Nucleus accumbens (tissue), 56 donors: ENCODE measurements at places on chromosomes 3 and 15.
A peak's percentile ranks its signal among the peaks of the same experiment; 100 is the strongest.

- DNase-seq = no peak
These were observed 35.8 kb downstream of the SLCO3A1 start for GRCh38 chr15:91889111-91889815.

- DNase-seq = no peak
These were observed 28.6 kb upstream of the CYP11A1 start for GRCh38 chr15:74396146-74396438.

GRCh38 chr15:39649757-39650156 lies 68.9 kb downstream of the THBS1 start:
- no peak for DNase-seq

- DNase-seq = no peak
These were observed 374.2 kb downstream of the MECOM start for GRCh38 chr3:169289273-169289672.

GRCh38 chr3:139020036-139020867 lies 474 bp downstream of the PRR23B start:
- DNase-seq = no peak

- no peak for DNase-seq
These were observed 43.6 kb downstream of the HMG20A start for GRCh38 chr15:77464129-77464865.

GRCh38 chr15:58466566-58466965 lies 34.8 kb downstream of the LIPC start:
- no peak for DNase-seq

DNA sequence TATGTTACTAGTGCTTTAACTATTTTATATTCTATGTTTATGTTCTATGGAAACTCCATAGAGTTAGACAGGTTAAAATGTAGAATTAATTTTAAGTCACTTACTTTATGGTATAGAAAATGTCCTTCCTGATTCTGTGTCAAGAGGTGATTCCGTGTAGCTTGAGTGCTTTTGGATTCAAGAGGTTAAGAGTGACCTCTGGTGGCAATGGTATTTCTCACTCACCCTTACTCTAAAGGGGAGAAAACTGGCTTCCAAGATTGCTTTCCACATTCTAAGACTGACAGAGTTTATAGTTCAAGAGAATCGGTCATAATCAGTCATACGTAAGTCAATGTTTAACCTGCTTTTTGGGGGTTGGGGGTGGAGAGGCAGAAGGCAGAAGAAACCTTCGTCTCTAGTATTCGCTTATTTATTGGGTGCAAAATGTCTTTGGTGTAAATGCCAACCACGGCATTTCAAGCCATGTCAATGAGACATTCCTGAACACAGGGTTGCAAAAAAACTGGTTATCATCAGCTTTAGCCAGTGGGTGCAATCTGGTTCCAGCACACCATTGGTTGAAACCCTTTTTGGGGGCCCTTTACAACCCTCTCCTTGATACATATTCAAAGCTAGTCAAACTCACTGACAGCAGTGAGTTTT lies 92.0 kb upstream of the VGLL3 start:
- no peak for DNase-seq

- no peak for DNase-seq
These were observed 10.6 kb upstream of the LEO1 start for GRCh38 chr15:51982013-51982769.

DNA sequence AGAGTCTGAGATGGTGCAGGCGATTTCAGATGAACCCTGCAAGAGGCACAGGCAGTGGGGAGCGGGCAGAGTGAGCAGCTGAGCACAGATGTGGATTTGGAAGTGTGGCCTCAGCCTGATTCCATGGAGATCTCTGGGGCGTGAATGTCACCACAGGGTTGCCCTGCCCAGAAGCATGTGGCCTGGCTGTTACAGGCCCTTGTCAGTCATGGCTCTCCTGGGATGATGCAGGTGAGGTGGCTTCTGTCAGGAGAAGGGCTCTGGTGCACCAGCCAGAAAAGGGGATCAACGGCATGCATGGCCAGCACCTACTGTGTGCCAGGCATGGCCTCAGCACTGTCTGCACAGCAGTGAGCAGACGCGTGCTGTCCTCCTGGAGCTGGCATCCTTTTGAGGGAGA lies 11.9 kb downstream of the HDAC11 start:
- DNase-seq = no peak

DNA sequence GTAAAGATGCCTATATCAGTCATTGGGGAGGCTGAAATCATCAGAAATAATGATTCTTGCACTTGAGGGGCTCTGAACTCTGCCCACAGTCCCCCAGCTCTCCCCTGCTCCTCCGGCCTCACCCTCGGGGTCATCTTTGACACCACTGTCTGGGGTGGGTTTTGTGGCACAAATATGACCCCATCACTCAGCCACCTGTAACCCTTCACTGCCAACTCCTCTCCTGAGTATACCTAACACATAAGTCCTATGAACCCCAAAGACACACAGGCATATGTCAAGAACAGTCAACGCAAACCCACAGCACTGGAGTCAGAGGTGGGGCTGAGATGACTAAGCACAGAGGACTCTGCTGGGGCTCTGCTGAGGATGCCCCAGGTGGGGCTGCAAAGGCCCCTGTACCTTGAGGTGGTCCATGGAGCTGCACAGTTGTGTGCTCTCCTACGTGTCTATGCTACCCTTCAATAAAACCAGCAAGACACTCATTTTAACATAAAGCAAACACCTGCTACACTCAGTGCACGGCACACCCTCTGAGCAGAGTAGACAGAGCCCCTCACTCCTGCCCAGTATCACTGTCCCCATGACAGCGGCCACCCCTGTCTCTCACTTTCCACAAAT lies 29.9 kb downstream of the SLC41A3 start:
- no peak for DNase-seq

DNA sequence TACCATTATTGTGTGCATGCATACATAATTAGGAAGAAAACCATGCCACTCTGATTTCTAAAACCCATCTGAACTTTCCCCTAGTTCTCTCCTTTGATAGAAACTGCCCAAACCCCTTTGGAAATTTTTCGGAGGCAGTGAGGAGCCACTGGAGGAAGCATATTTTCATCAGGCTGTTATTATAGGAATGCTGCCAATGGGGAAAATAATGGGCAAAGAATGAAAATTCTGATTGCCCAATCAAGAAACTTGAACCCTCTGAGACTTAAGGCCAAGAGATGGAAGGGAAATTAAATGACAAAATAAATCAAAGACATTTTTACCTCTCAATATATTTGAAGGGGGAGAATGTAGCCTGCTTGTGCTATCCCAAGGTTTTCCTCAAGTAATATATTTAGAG lies 376.0 kb upstream of the PDZRN3 start:
- DNase-seq = no peak

GRCh38 chr3:143820466-143821221 lies 27.6 kb downstream of the SLC9A9 start:
- no peak for DNase-seq

DNA sequence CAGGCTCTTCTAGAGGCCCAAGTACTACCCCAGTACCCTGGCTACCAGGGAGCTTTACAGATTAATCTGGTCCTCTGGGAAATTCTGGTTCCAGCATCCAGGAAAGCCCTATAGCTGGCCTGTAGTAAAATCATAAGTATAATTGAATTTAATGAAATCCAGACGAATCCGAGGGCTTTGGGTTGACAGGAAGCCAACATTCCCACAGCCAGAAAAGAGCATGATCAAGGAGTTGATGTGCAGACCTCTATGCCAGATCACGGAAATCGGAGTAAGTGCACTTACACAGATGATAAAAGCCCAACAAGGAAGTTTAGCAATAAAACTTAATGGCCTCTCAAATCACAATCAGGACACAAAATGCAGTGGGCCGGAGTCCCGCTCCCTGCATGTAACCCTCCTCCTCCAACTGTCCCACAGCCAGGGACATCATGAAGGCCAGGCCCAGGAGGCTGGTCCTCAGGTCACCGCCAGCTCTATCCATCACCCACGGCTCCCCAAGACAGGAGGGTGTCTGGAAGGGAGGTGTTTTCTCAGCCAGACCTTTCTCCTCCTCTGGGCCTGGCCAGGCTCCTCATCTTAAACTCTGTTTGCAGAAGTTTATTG lies 62.8 kb upstream of the SEC22A start:
- DNase-seq = no peak

DNA sequence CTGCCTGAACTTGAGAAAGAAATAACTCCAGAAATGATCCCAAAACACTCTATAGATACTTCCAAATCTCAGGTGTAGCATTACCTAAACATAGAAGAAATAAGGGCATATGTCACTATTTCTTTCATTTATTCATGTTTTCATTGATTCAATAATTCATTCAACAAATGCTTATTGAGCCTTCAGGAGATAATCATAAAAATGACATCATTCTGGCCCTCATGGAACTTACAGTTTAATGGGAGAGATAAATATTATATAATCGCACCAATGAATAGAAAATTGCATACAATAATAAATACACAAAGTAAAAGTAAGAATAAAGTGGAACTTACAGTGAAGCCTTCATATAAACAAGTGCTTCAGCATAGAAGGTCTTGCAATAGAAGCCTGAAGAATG lies 58.1 kb upstream of the NR2F2 start:
- DNase-seq = no peak

DNA sequence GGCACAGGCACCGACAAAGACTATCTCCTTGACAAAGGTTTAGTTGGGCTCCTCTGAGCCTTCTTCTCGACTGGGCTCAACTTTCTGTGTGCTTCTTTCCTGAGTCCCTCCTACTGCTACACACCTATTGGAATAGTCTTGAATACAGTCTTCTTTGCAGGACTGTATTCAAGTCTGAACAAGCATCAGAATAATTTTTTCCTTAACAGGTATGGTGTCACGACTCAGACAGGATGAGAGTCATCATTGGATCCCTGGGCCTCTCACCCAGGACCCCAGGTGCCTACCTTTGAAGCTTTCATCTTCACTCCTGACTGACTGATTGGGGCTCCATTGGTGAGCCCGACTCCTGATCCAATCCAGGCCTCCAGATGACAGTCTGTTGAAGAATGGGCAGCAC lies 66.3 kb downstream of the CRYGS start:
- no peak for DNase-seq

- no peak for DNase-seq
These were observed 304.4 kb upstream of the C2CD4B start for GRCh38 chr15:62469478-62469873.

GRCh38 chr15:42226648-42227047 lies 18.5 kb upstream of the VPS39 start:
- peak; percentile 46 for DNase-seq

GRCh38 chr3:187039100-187039722 lies 100.1 kb downstream of the RPL39L start:
- DNase-seq = no peak

DNA sequence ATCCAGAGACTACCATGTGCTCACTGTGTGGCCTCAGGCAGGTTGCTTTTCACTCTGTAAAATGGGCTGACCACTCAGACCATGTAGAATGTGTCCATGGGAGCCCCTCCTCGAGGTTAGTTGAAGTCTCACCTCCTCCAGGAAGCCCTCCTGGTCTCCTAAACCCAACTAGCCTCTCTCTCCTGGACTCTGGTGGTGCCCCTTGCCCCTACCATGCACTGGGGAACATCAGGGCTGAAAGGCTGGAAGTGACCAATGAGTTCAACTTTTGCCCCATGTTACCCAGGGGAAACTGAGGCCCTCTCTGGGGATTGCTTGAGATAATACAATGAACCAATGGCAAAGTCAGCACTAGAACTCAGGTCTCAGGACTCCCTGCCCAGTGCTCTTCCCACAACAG lies 69.2 kb upstream of the SLC6A6 start:
- no peak for DNase-seq

- DNase-seq = no peak
These were observed 15.8 kb downstream of the ARHGEF26 start for GRCh38 chr3:154137036-154137435.

DNA sequence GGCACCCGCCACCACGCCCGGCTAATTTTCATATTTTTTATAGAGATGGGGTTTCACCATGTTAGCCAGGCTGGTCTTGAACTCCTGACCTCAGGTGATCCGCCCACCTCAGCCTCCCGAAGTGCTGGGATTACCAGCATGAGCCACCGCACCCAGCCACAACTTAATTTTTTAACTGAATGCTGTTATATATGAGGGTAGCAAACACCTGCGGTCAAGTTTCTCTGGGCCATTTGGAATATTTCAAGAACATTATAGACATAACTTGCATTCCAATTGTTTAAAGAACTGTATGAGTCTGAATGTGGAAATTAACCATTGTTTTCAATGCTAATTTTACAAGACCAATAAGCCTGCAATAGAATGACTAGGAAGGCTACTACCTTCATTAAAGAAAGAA lies 35.7 kb upstream of the GOLGA8B start:
- no peak for DNase-seq

DNA sequence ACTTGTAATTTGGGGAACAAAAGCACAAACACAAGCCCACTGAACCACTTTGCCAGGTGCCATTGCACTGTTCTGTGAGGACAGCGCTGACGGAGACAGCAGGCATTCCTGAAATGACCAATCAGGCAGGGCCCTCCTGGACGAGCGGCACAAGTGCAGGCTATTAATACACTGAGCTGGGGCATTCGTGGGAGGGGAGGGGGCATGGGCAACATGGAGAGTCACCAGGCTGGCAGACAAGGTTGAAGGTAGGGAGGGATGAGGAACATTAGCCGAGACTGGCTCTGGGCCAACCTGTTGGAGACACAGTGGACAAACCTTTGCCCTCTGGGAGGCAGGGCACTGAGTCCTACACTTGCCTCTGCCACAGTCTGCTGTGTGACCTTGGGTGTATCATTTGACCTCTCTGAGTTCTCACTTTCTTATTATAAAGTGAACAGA lies 45.6 kb downstream of the NOX5 start:
- DNase-seq = no peak

DNA sequence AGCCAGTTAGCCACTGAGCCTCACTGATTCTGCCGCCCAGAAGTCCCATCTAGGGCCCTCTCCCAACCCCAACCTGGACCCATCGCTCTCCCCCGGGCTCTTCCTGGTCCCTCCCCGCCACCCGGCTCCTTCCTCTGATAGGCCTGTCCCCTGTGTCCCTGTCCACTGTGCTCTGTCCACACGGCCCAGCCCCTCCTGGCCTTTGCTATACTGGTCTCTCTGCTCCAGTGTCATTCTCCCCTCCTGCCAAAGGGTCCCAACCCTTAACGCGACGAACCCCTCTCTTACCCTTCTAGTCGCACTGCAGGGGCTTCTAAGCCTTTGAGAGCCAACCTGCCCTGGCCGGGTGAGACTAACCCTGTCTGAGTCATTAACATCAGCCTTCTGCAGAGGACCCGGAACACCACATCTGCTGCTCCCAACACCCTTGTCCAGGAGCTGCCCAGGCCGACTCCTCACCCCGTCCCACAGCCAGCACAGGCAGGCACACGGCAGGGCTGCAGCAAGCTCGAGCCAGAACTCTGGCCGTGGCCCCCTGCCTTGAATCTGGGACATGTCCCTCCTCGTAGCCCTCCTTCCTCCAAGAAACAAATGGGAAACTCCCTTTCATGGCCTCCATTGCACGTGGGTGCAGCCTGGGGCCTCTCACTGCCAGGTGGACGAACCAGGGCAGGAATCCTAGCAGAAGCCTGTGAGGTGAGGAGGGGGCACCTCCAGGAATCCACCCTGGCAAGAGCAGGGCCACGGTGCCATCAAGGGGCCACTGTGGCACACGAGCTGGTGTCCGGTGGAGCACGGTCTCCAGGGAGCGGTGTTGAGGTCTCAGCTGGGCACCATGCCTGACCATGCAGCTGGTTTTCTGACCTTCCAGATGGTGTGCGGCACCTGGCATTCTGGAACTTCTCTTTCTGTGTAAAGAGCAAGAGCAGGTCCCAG lies 140.9 kb upstream of the IQSEC1 start:
- no peak for DNase-seq
